ENCODE measurements at places on chromosomes 5 and 9.

DNA sequence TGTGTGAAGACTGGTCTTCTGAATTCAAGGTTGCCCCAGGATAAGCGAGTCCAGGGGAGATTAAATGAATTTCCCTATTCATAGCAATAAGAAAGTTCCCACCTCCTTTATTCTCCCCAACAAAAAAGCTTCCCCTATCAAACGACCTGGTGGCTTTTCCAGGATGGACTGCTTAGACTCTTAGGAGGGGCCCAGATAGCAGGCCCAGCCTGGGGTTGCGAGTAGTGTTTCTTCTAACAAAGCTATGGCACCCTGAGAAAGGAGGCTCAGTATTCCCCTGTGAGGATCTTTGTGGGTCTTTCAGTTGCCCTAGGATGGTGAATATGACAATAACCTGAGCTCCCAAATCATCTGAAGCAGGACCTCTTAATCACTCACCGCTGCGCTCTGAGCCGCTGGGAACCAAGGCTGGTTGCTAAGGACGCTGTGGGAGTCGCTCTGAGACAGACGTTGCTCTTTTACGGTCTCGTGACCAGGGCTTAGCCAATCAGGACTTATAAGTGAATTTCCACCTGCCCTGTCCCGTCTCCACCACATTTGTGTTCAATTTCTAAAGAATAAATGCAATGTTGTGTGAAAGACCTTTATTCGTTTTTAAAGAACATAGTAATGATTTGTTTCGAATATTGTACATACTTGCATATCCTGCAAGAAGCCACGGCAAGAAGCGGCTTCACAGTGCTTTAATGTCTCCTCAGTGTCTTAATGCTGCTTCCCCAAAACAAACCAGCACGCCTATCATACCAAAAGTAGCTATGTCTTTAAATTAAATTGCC is at the start of gene TMEM232:
TSS of gene TMEM232 (minus strand) at position 423 of the 776 bp plus-strand sequence. CDS start 59,319 bp downstream, outside the sequence.
- no peak for DNase-seq

- DNase-seq = no peak
Observed at GRCh38 chr5:78234804-78235203, 59.7 kb downstream of the AP3B1 start.

DNA sequence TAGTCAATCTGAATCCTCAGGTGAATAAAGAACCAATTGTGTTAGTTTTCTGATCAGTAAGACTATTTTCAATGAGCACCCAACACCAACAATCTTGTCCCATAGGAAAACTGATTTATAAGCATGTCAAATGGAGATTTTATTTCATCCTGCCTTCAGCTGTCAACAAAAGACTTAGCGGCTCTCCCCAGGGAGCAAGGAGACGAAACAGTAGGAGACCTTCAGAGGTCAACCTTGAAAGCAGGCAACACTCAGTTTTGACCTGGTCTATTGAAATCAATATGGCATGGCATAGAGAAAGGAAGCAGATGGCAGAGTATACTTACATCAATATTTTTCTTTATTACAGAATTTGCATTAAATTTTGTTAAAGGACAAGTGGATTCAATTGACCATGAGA is 34.1 kb downstream of the ZNF622 start:
- no peak for DNase-seq

DNA sequence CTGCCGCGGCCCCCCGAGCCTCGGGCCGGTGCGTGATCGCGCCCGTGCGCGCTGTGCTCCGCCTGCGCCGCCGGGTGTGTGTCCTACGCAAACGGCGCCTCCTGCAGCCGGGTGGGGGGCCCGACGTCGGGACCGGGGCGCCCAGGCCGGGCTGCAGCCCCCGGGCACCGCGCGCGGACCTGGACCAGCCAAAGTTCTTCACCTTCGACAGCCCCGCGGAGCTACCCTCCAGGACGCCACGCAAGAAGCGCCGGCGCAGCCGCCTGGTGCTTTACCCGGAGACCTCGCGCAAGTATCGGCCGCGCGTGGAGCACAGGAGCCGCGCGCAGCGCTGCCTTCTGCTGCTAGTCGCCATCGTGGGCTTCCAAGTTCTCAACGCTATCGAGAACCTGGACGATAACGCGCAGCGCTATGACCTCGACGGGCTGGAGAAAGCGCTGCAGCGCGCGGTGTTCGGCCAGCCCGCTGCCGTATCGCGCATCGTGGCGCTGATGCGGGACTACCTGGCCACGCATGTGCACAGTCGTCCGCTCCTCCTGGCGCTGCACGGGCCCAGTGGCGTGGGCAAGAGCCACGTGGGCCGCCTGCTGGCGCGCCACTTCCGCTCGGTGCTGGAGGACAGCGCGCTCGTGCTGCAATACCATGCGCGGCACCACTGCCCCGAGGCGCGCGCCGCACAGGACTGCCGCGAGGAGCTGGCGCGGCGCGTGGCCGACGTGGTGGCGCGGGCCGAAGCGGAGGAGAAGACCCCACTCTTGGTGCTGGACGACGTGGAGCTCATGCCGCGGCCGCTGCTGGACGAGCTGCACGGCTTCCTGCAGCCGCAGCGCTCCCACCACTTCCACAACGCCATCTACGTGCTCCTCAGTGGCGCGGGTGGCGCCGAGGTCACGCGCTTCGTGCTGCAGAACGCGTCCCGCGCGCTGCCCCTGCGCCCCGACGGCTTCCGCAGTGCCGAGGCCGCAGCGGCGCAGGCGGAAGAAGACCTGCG is 1.5 kb downstream of the TOR4A start:
- no peak for DNase-seq

- no peak for DNase-seq
Observed at GRCh38 chr9:76644171-76644570, 120.1 kb upstream of the PCA3 start.

DNA sequence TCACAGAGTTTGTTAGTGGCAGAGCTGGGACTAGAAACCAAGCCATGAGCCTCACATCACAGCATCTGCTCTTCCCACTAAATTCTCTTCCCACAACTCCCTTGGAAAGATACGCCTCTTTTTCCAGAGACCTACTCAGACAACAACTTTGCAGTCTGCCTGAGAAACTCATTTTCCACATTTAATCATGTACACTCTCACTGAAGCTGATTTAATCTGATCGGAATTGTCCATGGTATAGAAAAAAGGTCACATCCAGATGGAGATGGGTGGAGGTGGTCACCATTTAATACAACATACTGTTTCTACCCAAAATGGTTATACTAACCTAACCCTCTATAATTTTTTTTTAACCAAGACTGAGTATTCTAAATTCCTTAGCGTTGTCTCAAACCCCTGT is 366.2 kb downstream of the ENC1 start:
- no peak for DNase-seq

DNA sequence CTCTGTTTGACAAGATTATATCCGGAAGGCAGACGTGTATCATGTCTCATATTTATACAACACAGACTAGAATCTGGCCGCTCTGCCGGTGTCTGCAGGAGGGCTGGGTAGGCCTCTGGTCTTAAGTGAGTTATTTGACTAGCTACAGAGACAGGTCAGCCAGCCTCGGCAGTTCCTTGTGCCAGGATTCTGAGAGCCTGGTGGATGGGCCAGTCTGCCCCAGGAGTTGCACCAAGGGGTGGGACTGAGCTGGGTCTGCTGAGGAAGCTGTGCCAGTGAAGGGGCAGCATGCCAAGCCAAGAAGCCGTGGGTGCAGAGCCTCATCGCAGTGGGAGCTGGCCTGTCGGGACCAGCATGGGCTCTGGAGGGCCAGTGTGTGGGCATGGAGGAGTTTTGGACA is 7.1 kb downstream of the SNX18 start:
- no peak for DNase-seq

DNA sequence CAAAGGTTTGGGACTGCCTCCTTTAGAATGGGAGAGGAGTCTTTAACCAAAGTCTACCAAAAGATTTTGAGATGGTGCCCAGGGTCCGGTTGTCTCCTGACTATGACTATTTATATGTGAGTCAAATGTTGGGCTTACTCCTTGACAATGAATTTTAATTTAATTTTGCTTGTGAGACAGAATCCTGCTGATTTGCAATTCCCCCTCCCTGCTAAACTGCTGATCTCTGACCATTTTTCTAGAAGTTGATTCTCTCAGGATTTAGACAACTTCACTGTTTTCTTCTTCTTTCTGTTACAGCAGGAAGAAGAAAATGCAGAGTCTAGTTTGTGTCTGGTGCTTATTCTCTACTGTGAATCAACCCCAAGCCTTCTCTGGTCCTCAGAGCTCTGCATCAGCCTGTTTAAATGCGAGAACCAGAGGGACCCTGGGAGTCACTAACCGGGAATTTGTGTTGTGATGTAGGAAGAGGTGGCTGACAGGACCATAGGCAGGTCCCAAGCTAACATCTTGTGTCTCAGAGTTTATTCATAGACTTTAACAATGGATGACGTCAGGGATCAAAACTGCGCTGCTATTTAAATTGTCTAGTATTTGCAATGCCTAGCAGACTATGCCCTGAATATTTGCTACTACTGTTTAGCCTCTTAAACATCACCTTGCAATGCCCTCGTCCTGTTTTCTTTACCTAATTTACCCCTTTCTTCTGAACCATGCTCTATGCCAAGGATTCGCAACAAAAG is 124.0 kb upstream of the TAF11L2 start:
- no peak for DNase-seq

DNA sequence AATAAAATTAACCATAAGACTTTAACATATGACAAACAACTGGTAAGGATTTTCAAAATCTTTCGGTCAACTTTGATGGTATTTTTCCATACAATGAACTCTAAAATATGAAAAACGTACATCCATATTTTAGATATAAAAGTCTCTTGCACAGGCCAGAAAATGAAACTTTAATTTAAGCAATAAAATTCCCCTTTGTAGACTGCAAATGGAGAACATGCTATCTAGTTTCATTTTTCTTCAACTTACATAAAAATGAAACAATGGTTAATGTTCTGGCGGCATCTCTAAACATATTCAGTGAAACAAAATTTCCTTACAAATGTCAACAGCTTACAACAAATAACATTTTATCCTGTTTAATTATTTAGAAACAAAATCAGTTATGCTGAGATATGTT is 84.0 kb downstream of the USP20 start:
- no peak for DNase-seq

DNA sequence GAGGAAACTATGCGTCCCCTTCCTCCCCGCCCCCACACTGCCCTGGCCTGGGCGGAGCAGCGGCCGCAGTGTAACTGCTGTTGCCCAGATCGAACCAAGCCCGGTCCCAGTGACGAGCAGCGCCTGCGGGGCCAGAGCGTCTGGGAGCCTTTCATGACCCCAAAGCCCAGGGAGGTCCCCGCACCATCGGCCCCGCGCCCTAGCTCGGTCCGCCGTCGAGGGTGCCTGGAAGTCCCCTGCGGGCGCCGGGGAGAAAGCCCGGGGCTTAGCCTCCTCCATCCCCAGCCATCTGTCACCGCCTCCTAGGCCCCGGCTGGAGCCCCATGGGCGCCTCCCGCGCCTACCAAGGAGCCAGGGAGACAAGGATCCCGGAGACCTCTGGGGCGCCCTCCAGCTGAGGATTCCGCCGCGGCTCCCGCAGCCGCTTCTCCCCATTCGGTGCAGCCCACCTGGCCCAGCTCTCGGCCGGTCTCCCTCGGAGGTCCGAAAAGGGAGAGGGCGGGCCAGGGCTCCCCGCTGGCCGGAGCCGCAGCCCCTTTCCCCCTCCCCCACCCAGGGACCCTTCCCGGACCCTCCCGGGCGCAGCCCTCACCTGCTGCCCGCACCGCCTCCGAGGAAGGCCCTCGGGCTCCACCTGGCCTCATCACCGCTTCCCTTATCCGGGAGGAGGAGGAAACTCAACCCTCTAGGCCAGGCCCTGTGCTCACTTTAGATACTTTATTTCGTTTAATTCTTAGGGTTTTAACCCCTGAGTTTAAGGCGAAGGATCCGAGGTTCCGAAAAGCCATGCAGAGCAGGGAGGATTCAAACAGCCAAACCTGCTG is 45.6 kb downstream of the APTX start:
- no peak for DNase-seq

GRCh38 chr9:72734631-72735030 is 213.2 kb downstream of the TMC1 start:
- peak; percentile 32 for DNase-seq

GRCh38 chr5:124061663-124062062 is 549.7 kb downstream of the CSNK1G3 start:
- DNase-seq = peak; percentile 82

DNA sequence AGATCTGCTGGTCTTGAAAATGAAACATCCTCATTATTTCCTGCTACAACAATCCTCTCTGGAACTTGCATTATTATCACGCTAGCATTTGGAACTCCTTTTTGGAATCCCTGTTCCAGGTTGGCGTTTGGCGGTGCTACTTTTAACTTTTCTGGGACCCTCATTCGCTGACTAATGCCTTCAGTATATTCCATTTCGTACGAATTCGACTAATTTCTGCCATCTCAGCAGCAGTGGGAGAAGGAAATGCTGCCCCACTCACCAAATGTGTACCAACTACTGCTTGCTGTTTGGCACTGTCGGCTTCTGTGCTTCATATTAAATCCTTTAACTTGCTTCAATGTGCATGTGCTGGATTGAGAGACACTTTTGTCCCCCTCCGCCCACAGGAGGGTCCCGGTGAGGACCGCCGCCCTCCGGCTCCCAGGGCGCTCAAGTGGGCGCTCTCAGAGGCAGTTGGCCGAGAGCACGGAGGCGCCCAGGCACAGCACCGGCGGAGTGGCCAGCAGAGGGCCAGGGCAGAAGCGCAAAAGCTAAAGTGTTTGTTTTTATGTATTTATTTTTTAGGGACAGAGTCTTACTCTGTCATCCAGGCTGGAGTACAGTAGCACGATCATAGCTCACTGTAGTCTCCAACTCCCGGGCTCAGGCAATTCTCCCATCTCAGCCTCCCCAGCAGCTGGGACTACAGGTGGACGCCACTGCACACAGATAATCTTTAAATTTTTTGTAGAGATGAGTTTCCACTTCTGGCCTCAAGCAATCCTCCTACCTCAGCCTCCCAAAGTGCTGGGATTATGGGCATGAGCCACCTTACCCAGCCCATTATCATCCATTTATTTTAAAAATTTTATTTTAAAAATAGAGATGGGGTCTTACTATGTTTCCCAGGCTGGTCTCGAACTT is 11.9 kb downstream of the PDE6A start:
- no peak for DNase-seq

DNA sequence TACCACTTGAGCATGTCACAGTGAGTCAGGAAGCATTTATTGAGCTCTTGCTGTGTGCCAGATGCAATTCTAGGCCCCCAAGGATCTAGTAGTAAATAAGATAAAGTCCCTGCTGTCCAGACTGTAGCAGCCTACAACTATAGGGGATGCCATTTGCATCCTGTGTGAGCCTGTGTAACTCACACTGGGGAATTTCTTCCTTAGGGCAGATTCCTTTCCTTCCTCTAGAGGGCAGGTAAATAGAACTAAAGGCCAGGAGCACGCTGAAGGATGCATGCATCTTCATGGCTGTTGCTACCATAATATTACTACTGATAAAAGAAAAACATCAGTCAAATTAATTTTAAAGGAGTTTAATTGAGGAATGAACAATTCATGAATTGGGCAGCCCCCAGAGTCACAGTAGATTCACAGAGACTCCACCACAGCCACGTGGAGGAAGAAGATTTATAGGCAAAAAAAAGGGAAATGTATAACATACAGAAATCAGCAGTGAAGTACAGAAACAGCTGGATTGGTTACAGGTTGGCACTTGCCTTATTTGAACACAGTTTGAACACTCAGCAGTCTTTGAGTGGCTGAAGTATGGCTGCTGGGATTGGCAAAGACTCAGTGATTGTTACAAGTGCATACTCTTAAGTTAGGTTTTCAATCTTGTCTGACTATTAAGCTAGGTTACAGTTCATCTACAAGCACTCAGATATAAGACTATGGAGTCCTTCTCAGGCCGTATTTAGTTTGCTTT is 98.9 kb downstream of the ACTL7B start:
- peak; percentile 22 for DNase-seq

- DNase-seq = no peak
Observed at GRCh38 chr9:16543225-16543624, 327.2 kb downstream of the BNC2 start.

Measured in MCF 10A (cell line).